Prostate gland (tissue), 2 donors: ENCODE measurements at places on chromosomes 16 and 17. TPM values are rescaled to one million over a fixed set of nuclear protein-coding genes. Genes with fewer than 3 reads are reported as not detected.

FKBP10 gene
- total RNA-seq: 24.5 TPM

CIITA gene
- total RNA-seq: 11.7 TPM

PPP4C gene
- total RNA-seq: 85.4 TPM

DNAAF8 gene
- total RNA-seq: 21.9 TPM

KIF19 gene
- 0.36 TPM for total RNA-seq

MT1H gene
- total RNA-seq: 10.5 TPM
